CD4-positive, alpha-beta T cell (primary cell): ENCODE measurements at places on chromosomes 1 and 21.

GRCh38 chr1:110243574-110243973 lies 33.5 kb downstream of the KCNC4 start:
- DNase-seq = no peak

- DNase-seq = no peak
These were observed 19.2 kb upstream of the DEPDC1 start for GRCh38 chr1:68516066-68516465.

GRCh38 chr1:5649795-5650194 lies 342.4 kb downstream of the NPHP4 start:
- DNase-seq = no peak

DNA sequence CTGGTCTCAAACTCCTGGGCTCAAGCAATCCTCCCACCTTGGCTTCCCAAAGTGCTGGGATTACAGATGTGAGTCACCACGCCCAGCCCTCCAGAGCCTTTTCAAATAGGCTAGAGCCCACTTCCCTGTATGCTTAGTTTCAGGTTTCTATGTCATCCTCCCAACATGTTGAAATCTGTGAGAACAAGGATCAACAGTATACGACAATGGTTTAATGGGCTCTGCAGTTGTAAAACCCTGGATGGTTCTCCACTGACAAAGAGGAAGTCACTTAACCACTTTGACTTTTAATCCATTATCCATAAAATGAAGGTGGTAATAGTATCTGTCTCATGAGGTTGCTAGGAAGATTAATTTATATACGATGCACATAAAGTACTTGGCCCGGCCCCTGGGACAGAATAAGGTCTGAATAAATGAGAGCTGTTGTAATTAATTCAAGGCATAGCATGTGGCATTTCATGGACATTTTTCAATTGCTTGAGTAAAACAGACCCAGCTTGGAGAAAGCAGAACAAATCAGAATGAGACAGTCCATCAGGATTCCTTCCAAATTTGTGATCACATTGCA lies 113.9 kb upstream of the ZNF648 start:
- DNase-seq = no peak

GRCh38 chr21:41676198-41676597 lies 90.7 kb downstream of the RIPK4 start:
- no peak for DNase-seq

- DNase-seq = no peak
These were observed 27.8 kb downstream of the HSPG2 start for GRCh38 chr1:21909286-21909759.

DNA sequence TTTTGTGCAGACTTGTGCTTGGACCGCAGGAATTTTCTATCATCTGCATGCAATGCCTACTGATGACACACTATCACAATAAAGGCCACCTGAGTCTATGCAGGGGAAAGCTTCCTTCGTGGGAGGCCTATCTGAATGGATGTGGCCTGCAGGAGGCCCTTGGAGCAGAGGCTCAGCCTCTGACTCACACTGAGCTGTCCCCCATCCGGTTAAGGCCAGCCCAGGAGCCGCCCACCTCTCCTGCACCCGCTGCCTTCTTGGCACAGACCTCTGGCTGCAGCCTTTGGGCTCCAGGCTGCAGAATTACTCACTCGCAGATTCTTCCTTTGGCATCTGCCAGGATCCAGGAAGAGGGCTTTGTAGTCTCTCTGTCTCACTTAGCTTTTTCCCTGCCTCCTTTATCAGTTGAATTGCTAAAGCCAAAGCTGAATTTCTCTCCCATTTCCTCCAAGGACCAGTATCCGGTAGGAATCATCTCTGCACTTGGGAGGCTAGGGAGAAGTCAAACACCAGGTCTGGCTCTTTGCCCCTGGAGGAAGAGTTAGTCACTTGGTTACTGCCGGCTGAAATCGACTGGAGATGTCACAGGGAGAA lies 65.1 kb upstream of the JUN start:
- DNase-seq = no peak

DNA sequence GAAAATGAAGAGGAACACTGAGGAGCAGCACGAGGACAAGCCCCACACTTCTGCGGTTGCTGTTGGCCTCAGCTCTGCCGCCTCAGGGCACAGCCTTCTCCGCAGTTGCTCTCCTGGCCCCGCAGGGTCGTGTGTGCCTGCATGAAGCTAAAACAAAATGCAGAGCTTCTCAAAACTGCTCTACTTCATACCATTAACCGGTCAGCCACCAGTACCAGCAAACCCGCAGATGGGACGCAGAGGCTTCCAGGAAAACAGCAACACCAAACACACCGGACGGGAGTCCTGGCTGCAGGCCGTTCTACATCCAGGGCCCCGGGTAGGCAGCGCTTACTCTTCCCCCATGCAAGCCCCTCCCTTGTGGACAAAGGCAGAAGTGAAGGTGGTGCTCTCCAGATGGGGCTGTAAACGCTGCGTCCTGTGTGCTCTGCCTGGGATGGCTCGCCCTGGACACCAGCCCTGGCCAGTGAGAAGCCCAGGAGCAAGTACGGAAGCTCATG lies 7.1 kb upstream of the C1orf159 start:
- DNase-seq = no peak

GRCh38 chr1:7771823-7772299 lies 765 bp downstream of the VAMP3 start:
- no peak for DNase-seq

DNA sequence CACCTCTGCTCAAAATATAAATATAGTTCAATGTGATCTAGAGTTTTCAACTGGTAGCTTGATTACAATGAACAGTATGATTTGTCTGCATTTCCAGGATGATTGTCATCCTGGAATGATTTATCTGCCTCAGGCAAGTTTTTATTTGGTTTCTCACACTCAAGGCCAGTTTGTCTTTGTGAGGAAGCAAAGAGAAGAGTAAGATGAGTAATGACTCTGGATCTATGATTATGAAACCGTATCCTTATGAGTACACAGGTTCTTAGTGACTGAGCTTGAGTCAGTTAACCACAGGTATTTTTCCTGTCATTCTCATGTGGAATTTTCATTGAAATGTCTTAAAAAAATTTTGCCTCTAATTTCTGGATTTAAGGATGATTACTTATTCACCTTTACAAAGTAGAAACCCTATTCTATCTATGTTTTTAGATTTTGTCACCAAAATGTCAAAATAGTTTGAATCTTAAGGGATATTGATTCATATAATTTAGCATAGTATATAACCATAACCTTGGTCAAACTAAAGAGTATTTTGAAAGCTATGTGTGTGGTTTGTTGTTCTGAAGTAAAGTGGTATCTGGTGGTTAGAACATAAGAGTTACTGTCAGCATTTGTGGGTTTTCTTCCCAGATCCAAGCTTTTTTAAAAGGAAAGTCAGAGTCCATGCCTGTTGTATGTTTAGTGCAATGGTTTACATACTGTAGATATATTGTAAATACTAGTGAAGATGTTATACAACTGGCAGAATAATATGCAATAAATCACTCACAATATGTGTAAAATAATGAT lies 145.0 kb downstream of the RASAL2 start:
- DNase-seq = no peak

DNA sequence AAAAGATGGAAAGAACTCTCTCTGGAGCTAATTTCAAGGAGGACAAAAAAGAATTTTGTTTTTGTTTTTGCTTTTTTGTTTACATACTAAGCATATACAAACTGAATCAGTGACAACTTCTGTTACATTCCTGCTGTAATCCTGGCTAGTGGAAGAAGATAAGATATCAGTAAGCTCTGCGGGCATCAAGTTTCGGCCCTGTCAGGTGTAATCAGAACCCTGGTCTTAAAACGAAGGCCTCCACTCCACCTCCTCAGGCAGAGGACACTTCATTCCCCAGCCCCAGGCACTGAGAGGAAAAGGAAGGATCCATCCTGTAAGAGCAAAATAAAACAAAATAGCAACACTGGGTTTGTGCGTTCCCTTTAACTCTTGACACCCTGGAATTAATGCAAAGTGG lies 88.9 kb upstream of the ARHGAP29 start:
- DNase-seq = no peak

DNA sequence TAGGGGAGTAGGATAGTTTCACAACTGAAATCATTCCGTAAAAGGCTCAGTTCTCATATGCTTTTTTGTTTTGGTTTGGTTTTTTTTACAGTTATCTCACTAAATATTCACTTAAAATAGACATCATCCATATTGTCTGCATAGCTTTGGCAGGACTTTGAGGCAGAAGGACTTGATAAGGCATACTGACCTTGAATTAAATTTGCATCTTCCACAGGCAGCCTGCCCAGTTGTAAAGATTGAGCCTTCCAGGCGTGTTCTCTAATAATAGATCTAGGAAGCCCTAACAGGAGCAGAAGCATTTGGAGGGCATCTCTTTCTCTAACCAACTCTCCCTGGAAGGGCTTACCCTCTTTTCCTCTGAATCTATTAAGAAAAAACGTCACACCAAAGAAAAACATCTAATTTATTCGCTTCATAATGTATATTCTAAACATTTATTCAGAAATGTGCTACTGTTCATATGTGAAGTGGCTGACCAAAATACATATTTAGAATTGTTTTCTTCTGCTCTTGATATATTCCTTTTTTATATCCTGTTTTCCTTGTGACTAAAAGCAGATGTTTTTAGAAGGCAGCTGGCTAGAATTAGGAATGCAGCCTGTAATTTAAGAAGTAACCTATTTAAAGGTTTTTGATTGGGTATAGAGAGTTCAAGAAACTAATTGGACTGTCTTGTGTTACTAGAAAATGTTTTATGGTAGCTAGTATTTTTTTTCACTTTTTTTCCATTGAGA lies 20.2 kb downstream of the DESI2 start:
- DNase-seq = no peak

- DNase-seq = no peak
These were observed 40.9 kb upstream of the ZBTB18 start for GRCh38 chr1:244010191-244010590.

- DNase-seq = no peak
These were observed 37.6 kb downstream of the FCRL2 start for GRCh38 chr1:157739229-157739901.

GRCh38 chr1:185397183-185397582 lies 80.1 kb upstream of the IVNS1ABP start:
- DNase-seq = no peak

- no peak for DNase-seq
These were observed 268.8 kb downstream of the KCTD3 start for GRCh38 chr1:215835951-215836350.

- DNase-seq = no peak
These were observed 202.7 kb upstream of the SNX7 start for GRCh38 chr1:98458511-98459485.

GRCh38 chr1:228039986-228040385 lies 33.2 kb downstream of the WNT3A start:
- no peak for DNase-seq

DNA sequence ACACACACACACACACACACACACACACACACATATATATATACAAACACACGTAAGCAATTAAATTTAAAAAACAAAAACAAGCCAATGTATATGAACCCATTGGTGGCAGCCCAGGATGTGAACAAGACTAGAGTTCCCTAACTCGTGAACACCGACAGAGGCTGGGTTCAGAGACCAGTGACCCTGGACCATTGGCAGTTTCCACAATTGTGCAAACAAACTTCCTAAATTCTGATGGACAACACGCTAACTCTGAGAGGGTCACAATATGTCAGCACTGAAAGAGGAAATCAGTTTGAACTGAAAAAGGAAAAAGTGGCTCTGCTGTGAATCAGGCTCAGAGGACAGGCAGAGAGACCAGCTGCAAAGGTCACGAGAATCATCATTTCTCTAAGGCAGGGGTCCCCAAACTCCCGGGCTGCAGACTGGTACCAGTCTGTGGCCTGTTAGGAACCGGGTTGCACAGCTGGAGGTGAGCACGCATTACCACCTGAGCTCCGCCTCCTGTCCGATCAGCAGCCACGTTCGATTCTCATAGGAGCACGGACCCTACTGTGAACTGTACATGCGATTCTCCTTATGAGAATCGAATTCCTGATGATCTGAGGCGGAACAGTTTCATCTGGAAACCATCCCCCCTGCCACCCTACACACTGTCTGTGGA lies 50.5 kb upstream of the ERO1B start:
- DNase-seq = no peak

GRCh38 chr1:6614929-6615785 lies 1.6 kb downstream of the PHF13 start:
- DNase-seq = no peak

DNA sequence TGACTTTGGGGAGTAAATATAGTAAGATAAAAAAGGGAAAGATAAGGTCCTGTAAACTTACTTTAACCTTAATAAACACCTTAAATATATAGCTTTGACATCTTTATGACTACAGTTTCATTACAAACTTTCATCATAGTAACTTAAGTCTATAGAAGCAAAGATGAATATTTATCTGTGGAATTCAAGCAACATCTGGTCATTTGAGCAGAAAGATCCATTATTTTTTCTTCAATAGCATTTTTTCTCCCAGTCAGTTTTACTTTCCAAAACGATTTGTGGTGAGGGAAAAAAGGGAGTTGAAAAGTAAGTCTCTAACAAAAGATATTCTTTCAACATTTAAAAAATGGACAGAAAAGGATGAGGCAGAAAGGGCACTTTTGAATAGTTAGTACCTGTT lies 69.0 kb downstream of the HMCN1 start:
- no peak for DNase-seq

GRCh38 chr1:203395751-203396150 lies 44.8 kb upstream of the FMOD start:
- no peak for DNase-seq

GRCh38 chr1:39657923-39658485 lies 13.9 kb downstream of the NT5C1A start:
- peak; percentile 80 for DNase-seq

DNA sequence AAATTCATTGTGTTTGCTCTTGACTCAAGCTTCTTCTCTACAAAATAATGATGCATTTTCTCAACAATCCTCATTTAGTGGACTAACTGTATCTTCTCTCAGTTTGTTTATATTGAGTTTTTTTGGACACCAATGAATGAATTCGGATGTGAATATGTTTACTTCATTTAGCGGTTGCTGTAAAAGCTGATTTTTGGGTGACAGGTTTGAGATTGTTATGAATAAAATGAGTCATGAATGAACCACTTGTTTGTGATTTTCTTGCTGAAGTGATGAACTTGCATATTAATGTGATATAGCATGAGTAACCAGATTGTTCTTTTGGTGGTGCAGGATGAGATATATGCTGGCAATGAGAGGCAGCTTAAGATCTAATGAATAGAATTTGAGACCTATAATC lies 3.1 kb downstream of the DNM3 start:
- no peak for DNase-seq

- peak; percentile 89 for DNase-seq
These were observed 72.9 kb downstream of the SKI start for GRCh38 chr1:2300851-2301606.

DNA sequence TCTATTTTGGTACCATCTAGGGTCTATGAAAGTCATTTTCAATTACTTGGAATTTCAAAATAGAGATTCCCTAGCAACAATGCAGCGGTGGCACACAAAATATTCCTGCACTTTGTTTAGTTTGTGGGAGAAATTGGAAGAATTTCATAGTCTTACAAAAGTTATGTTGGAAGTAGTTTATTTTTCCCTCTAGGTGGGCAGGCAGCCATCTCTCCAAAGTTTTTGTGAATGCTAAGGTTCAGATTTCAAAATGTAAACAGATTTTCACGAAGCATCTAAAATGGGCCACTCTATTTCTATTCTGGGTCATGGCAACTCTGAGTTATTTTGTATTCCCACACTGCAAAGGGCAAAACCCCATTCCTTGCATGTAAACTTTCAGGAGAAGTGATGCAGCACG lies 8.0 kb downstream of the SMCP start:
- no peak for DNase-seq
